ENCODE measurements at places on chromosomes 11 and 22.
A peak's percentile ranks its signal among the peaks of the same experiment; 100 is the strongest.

GRCh38 chr11:67548555-67549110 is 25.4 kb upstream of the CABP2 start:
- no peak for DNase-seq

DNA sequence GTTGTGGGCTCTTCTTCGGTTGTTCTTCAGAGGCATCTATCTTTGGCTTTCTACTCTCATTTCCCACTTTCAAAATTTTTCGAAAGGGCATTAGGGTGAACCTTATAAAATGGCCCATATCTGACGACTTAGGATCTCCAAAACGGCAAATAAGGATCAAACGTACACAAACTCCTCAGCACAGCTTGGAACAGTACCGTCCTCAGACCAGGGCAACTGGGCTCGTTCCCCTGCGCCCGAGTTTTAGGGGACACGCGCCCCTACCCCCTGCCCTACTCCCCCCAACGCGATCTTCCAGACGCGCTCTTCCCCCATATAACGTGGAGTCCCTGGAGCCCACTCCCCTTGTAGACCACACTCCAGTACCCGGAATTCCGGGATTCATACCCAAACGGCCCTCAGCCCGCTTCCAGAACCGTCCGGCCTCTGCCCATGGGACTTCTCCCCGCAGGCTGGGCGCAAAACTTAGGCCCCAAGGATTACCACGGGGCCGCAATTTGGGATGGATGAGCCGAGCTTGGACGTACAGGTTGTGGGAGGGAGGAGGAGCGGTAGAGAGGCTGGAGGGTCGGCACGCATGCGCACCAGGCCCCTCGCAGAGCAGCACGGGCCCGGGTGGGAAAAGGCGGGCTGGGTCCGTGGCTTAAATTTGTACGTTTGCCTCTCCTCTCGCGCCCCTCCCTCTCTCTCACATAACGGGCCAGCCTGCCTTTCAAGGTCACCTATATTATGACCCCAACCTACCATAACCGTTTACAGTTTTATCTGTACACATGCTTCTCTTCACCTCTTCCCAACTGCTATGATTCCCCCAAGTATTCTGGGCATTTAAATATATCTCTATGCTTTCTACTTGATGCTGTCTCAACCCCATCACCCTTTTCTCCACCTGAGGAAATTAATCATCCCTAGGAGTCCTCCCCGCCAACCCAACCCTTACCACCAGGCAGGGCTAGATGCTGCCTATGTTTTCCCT is 3.4 kb downstream of the CCDC89 start:
- DNase-seq, result no peak

DNA sequence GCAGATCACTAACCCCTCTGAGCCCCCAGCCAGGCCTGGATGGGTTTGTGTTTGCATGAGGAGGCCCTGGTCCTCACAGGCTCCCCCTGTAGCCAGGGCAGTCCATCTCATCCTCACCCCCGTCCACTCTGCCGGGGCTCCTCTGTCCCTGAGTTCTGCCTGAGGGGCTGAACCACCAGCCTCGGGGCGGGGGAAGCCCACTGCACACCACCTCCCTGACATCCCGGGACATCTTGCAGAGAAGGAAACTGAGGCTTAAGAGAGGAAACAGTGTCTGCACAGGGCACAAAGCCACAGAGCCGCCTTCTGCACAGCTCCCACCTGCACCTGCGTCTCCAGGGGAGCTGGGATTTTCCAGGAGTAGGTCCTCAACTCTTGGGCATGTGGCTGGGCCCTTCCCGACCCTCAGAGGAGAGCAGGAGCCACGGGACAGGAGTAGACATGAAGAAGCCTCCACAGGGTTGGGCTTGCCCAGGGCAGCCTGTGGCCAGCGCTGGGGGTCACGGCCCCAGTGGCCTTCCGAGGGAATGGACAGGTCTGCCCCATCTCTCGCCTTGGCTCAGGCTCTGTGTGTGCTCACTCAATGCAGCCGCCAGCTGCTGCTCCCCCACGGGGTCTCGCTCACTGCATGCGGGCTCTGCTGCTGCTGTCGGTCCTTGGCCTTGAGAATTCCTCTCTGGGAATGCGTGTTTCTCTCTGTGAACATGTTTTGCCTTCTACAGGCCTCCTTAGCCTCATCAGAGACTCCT is 45.4 kb upstream of the CCDC188 start:
- no peak for DNase-seq

DNA sequence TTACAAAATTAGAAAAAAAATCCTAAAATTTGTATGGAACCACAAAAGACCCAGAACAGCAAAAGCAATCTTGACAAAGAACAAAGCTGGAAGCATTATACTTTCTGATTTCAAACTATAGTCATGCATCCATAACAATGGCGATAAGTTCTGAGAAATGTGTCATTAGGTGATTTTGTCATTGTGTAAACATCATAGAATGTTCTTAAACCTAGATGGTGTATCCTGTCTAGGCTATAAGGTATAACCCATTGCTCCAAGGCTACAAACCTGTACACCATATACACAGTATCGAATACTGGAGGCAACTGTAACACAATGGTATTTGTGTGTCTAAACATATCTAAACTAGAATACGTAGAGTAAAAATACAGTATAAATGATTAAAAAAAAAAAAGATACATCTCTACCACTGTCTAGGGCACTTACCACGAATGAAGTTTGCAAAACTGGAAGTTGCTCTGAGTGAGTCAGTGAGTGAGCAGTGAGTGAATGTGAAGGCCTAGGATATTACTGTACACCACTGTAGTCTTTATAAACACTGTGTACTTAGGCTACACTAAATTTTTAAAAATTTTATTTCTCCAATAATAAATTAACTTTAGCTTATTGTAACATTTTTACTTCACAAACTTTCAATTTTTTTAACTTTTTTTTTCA is 18.1 kb upstream of the SC5D start:
- no peak for DNase-seq

- DNase-seq, result no peak
These were observed 76.0 kb downstream of the PACSIN2 start for GRCh38 chr22:42938976-42939375.

DNA sequence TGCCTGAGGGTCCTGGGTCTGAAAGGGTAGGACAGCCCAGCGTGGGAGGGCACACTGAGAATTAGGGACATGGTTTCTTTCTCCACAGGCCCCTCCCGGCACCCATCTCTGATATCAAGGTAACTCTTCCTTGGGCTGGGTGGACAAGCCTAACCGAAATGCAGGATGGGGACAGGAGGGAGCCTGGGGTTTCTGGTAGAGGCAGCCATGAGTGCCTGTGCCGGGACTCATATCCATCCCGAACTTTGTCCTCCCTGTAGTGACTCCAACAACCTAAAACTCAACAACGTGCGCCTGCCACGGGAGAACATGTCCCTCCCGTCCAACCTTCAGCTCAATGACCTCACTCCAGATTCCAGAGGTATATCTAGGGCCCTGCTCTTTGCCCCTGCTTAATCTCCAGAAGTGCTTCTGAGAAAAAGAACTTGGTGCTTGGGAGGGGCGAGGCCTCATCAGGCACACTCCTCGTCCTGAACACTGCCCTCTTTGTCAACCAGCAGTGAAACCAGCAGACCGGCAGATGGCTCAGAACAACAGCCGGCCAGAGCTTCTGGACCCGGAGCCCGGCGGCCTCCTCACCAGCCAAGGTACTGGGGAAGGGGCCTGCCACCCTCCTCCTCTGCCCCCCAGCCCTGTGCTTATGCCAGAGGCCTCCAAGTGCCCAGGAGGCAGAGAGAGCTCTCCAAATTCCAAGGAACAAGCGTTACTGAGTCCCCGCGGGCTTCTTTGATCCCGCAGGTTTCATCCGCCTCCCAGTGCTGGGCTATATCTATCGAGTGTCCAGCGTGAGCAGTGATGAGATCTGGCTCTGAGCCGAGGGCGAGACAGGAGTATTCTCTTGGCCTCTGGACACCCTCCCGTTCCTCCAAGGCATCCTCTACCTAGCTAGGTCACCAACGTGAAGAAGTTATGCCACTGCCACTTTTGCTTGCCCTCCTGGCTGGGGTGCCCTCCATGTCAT is 3.1 kb downstream of the TMEM25 start:
- no peak for DNase-seq

GRCh38 chr22:50691521-50691920 is 18.9 kb downstream of the SHANK3 start:
- DNase-seq, result peak; percentile 43

- no peak for DNase-seq
These were observed 5.8 kb downstream of the SELENOO start for GRCh38 chr22:50206599-50206998.

DNA sequence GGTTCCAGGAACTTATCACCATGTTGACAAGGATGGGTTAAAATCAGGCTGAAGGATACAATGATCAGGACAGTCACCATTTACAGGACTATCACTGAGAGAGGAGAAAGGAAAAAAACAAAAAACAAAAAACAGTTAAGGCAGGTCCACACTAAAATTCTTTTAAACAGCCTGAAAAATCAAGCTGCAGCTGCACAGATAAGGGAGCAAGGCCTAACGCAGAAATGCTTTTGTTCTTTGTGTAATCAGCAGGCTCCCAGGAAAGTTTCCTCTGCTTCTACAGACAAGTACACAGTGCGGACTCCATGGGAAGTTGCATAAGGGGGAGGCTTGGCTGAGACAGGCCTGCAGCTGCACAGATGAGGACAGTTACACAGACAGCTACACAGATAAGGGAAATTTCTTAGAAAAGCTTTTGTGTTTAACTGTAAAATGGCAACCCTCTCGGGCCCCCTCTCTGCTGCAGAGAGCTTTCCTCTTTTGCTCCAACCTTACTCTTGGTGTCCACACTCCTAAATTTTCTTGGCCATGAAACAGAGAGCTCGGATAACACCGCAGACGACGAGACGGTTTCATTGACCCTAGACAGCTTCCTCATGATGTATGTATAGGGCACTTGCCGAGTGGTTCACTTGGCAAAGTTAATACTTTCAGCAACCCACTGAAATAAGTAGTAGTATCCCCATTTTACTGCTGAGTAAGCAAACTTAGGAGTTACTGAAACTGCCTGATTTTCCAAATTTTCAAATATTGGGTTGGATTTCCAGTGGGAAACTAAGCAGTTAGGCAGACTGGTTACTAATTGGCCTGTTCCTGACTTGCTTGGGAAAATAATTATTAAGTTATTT is 45.5 kb downstream of the PIWIL3 start:
- no peak for DNase-seq

DNA sequence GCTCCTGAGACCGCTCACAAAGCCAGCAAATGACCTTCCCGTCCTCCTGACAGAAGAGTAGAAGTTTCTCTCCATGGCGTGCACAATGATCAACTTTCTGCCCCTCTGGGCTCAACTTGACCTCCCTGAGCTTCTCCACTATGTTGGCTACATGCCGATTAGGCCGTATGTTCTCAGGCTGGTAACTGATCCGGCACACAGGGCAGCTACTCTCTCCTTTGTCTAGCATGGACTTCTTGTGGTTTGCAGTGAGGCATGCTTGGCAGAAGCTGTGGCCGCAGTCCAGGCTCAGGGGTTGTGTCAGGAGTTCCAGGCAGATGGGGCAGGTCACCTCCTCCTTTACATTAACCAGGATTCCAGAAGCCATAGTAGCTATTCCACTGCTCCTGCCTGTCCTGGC is 5.1 kb downstream of the TRIM5 start:
- no peak for DNase-seq

DNA sequence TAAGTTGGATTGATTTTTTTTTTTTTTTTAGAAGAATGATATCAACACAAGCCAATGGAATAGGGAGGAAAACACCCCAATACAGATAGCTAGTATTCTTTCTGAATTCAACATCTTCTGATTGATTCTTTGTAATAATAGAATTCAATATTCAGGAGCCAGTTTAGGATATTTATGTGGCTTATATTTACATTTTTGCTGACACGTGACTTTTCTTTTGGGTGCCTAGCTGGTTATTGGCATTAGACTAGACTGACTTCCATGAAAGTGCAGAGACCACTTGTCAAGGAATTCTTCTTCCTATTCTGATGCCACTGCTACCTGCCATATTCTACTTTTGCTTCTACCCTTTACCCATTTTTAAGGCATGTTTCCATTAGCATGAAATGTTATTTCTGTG is 16.4 kb downstream of the TRIM44 start:
- no peak for DNase-seq

DNA sequence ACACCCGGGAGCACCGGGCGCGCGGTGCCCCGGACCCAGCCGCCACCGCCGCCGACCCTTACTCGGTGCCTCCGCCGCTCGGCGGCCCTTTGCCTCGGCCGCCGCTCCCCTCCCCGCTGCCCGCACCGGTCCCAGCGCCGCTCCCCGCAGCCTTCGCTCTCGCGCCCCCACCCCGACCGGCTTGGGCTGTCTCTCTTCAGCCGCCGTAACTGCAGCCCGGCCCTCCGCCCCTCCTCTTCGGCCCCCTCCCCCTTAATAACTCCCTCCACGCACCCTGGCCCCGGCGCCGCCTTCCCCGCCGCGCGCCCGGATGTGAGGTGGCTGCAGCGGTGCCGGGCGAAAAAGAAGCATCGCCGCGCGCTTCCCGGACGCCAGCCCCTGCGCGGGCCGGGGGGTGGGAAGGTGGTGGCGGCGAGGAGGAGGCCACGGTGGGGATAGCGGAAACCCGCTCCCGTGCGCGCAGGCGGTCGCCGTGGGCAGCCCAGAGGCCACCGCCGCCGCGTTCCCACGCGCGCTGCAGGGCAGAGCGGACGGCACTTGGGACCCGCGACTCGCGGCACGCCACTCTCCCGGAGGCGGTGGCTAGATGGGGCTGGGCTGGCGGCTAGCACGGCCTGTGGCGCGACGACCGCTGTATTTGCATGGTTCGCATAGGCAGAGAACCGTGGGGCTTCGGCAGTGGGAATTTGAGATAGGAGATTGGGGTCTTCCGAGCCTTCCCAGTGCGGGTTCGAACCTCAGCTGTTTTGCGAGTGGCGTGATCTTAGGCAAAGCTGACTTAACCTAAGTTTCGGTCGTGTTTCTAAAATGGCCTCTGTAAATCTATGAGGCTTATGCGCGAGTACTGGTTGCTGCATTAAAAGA is at the start of gene EIF4ENIF1:
EIF4ENIF1 (minus strand) TSS at position 211 of the 864 bp plus-strand sequence. CDS start 1,124 bp downstream, outside the sequence.
- peak; percentile 67 for DNase-seq

- peak; percentile 9 for DNase-seq
These were observed 124.3 kb downstream of the TRIM29 start for GRCh38 chr11:120013325-120014250.

- no peak for DNase-seq
These were observed 65.7 kb downstream of the SGSM1 start for GRCh38 chr22:24871611-24872205.

DNA sequence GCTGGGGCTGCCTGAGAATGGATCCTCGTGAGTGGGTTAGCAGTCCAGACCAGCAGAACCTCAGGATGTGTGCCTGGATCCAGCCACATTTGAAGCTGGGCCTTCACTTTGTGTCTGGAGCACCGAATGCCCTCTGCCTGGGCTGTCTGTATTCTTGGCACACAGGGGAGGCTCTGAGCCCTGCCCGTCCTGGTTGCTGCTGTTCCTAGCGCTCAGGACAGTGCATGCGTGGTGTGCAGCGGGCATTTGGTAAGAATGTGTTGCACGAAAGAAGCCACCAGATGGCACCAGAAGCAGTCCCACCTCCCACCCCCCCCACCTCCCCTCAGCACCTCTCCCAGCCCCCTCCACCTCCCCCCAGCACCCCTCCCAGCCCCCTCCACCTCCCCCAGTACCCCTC is 4.1 kb upstream of the MAPK11 start:
- peak; percentile 57 for DNase-seq

DNA sequence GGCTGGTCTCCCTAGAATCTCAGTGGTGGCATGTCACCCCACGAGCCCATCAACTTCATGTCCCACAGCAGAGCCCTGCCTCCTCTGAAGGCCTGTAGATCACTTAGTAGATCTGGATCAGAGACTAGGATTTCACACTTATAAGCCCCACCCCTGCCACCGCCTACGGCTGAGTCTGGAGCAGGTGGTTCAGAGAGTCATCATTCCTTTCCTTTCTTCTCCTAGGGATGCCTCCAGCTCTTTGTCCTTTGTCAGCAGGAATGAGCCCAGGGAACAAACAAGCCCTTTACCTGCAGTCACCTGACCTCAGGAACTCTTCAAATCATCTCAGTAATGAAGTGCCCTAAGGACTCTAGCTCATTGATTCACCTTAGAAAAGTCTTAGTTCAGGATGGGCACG is 37.8 kb downstream of the SCGB1A1 start:
- DNase-seq, result no peak
